ENCODE measurements at places on chromosomes 3 and 15.
A peak's percentile ranks its signal among the peaks of the same experiment; 100 is the strongest.

- no peak for DNase-seq
Observed at GRCh38 chr3:46423588-46423987, 16.5 kb downstream of the CCRL2 start.

- no peak for DNase-seq
Observed at GRCh38 chr15:41981371-41982132, 9.2 kb upstream of the EHD4 start.

GRCh38 chr3:98589331-98590036, 3.9 kb downstream of the CPOX start:
- DNase-seq, result no peak

DNA sequence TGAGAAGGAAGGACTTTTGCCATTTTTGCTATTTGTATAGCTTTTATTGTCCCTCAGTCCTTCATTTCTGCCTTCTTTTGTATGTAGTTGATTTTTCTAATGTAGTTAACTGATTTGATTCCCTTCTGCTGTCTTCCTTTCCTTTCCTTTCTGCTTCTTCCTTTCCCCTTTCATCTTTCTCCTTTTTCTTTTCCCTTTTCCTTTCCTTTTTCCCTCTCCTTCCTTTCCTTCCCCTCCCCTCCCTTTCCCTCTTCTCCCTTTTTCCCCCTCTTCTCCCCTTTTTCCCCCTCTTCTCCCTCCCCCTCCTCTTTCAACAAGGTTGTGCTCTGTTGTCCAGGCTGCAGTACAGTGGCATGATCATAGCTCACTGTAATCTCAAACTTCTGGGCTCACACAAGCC, 59.0 kb downstream of the CHCHD6 start:
- no peak for DNase-seq

DNA sequence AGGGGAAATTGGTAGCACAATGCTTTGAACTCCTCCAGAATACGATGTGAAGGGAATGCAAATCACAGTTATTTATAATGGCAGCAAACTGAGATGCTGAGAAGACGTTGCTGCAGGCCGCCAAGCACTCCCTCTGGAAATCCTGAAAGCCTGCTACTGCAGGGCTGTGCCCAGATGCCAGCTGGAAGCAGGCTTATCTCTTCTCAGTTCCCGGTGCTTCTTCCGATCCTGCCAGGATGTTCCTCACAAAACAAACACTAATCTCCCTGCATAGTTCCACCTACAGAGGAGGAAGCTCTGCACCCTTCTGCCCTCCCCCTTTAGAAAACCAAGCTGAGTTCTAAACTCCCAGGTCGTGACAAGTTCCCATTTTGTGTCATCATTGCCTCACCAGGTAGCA, 201.7 kb upstream of the BCL6 start:
- no peak for DNase-seq

GRCh38 chr3:161576714-161577510, 80.3 kb downstream of the OTOL1 start:
- DNase-seq, result peak; percentile 77

DNA sequence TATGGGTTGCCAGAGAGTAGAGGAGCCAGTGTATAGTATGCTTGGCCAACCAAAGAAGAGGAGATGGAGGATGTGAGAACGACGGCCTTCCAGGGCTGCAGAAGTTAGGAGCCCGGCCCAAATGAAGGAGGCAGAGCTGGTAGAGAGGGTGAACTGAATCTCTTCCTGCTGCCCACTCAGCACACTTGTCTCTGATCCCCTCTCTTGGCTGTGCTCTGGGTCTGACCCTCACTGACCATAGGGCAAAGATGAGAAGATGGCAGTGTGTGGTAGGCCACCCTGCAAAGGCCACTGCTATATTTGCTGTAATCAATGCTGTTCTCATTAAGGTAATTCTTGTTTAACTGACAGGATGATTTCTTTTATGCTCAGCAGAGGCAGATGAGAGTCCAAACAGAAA, 256.0 kb downstream of the OCA2 start:
- DNase-seq, result no peak

DNA sequence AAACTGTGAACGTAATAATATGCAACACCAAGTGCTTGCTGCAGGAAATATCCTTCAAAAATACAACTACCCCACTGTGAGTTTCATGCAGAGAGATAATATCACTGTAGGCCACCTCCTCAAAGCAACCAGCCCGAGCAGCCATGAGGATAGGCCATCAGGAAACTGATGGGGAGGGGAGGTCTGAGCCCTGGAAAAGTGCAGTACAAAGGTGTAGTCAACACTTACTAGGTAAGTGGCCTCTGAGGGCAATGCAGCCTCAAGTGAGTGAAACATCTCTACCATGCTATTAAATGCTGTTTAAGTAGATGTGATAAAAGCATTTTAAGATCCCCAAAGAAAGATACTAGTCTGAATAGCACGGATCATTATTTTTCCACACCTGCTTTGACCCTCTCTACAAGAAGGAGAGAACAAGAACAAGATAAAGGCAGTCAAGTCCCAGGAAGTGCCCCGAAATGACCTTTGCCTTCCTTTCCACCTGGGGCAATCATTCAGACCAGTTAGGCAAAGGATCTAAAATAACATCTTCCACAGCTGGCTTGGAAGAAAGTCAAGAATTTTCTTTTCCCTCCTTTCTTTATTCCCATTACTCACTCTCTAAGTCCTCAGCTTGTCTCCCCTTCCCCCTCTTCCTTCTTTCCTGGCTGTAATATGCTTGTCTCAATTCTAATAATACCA, 62.8 kb downstream of the FMN1 start:
- no peak for DNase-seq

- DNase-seq, result peak; percentile 24
Observed at GRCh38 chr3:187183210-187183862, 13.9 kb upstream of the RTP1 start.

- DNase-seq, result no peak
Observed at GRCh38 chr3:97340940-97341339, 423.6 kb upstream of the ARL6 start.

GRCh38 chr3:15207836-15208504, 1.9 kb downstream of the CAPN7 start:
- no peak for DNase-seq

DNA sequence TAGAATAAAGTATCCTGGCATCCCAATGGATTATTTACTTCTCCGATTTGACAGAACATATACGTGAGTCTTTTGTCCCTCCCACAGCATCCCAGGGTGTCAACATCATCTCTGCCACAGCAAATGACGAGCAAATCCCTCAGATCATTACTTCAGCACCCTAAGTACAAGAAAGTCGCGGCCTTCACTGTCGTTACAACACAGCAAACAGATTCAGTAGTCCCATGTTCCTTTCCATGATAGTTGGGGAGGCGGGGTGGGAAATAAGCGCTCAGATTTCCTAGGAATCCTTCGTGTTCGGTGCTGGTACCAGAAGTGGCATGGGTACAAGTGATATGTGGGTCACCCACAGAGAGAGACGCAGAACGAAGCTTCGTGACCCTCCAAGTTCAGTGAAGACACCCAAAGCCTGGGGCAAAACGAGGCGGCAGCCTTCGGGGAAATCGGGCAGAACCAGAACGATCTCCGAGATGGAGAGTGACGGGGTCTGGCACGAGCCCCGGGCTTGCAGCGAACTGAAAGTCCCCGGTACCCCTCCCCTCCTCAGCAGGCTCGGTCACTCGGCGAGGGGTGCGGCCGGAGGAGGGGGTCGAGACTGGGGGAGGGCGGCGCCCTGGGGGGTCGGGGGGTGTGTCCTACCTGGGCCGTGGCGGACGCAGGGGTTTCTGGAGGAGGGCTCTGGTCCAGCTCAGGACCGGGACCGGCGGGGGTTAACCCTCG, 619 bp downstream of the TTBK2 start:
- DNase-seq, result peak; percentile 65

GRCh38 chr3:111737706-111738086, 121.4 kb upstream of the PHLDB2 start:
- peak; percentile 29 for DNase-seq

- peak; percentile 90 for DNase-seq
Observed at GRCh38 chr15:31442699-31443111, 116.1 kb downstream of the KLF13 start.

- DNase-seq, result no peak
Observed at GRCh38 chr15:66654739-66655375, 47.2 kb upstream of the SMAD6 start.

DNA sequence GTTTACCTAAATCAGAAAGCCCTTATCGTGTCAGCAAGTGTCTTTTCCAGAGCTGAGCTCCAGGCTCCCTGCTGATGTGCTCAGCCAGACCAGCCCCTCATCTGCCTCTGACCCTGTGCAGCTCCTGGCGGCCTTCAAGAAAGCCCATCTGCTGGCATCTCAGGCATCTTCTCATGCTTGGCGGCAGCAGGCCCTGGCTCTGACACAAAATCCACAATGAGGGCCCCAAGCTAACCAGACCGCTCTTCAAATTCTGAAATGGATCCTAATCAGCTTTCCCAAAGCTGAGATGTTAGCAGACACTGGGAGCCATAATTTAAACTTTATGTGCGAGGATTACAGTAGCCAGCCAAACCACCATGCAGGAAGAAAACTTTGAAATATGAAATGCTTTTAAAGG, 50.8 kb upstream of the CTDSPL start:
- DNase-seq, result peak; percentile 73

GRCh38 chr3:156518726-156519125, 36.2 kb downstream of the SSR3 start:
- DNase-seq, result peak; percentile 46

GRCh38 chr15:78944669-78945407, at the start of gene CTSH:
TSS of gene CTSH (minus strand) at chr15:78945046. CDS start at chr15:78944981, 65 bp downstream.
- DNase-seq, result peak; percentile 95

DNA sequence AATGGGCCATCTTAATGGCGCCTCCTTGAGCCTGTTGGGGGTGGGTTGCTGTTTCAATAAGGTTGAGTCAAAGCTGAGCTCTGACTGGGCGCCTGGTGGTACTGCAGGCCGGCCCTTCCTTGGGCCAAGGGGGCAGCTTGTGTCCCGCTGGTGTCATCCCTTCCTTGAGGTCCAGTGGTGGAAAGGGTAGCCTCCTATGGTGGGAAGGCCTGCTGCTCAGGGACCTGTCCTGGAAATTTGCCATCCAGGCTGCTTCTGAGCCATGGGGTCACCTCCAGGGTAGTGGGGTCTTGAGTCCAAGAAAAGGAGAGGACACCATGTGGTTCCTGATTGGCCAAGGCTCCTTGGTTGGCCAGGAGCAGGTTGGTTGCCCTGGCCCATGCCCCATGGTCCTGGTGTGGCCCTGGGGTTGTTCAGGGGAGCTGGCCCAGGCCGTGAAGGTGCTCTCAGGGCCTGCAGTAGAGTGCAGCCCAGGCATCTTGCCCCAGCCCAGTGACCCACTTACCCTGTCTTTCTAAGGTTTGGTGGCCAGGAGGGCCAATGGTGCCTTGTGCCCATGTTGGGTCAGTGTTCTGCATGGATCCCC, 188.7 kb downstream of the UBE3A start:
- DNase-seq, result no peak

DNA sequence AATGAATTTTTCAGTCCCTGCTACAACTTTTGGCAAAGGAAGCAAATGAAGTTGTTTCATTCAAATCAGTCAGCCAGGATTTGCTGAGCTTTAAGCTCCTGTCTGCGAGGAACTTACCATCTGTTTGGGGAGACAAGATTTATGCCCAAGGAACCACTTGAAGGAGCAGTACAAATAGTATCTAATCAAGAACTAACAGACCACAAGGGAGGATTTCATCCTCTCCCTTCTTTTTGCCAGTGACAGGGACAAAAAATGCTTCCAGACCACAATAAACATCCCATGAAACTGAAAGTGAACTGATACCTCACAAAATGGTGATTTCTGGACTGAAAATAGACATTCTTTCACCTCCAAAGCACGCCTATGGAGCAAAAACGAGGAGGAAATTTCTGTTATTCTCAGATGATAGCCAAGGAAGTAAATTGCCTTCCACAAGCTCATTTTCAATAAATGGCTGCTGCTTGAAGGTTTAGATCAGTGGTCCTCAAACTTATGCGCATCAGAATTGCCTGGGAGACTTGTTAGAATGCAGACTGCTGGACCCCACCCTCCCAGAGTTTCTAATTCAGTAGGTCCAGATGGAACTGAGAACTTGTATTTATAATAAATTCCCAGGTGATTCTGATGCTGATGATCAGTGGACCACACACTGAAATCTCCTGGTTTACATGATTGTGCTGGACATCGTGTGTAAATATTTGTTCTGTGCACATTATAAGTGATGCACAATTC, 202.4 kb upstream of the GADL1 start:
- peak; percentile 36 for DNase-seq

Data from NCI-H82 (cell line).